ENCODE measurements at places on chromosomes 5 and 9. TPM values are rescaled to one million over a fixed set of nuclear protein-coding genes. Genes with fewer than 3 reads are reported as not detected.

The BARHL1 gene
- not detected for polyA plus RNA-seq

The SLCO4C1 gene
- 1.2 TPM for polyA plus RNA-seq

- no peak overlapping the region for H3K4me3 ChIP-seq
- H3K4me1 ChIP-seq = no peaks in the 10 kb centered on the region
- no peak for DNase-seq
Measured at GRCh38 chr5:9054821-9055589, 490.9 kb downstream of the SEMA5A start.

GRCh38 chr5:124751031-124751430 is 4.6 kb upstream of the ZNF608 start:
- DNase-seq = no peak
- no peaks in the 10 kb centered on the region for H3K4me1 ChIP-seq
- H3K4me3 ChIP-seq = no peak overlapping the region
- H3K27me3 ChIP-seq = peaks cover 16% of the 10 kb centered on the region
- H3K36me3 ChIP-seq = no peaks in the 10 kb centered on the region
- H3K27ac ChIP-seq = no peak overlapping the region

GRCh38 chr9:107847978-107848964 is 358.7 kb upstream of the KLF4 start:
- H3K27me3 ChIP-seq = no peaks in the 10 kb centered on the region
- no peak overlapping the region for H3K27ac ChIP-seq
- no peak for DNase-seq
- H3K4me3 ChIP-seq = no peak overlapping the region
- H3K36me3 ChIP-seq = no peaks in the 10 kb centered on the region
- no peaks in the 10 kb centered on the region for H3K4me1 ChIP-seq

- H3K36me3 ChIP-seq = no peaks in the 10 kb centered on the region
- no peaks in the 10 kb centered on the region for H3K4me1 ChIP-seq
- no peak overlapping the region for H3K4me3 ChIP-seq
Measured at GRCh38 chr5:171666815-171667214, 118.8 kb upstream of the SMIM23 start.

DNA sequence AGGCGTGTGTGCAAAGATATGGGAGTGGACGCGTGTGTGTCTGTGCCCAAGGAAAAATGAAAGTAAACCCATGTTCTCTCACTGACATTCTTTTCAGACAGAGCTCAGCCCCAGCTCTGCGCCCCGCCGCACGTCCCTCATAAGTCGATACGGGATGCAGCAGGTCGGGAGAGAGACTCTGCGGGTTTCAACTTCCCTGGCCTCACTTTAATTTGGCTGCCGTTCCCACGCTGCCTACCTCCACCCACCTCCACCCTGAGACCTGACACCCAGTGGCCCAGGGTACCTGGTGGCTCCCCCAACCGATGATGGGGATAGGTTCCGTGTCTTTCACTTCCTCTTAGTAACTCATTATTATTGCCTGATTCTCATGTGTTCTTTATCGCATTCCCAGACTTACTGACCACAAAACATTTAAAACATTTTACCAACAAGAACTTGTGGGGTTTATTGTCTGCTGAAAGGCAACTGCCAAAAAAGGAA is 19.4 kb downstream of the LHX2 start:
- H3K36me3 ChIP-seq = no peaks in the 10 kb centered on the region
- no peak overlapping the region for H3K27ac ChIP-seq
- DNase-seq = no peak
